Pons (tissue), 1 donor: ENCODE measurements at places on chromosomes 16 and 17.
A peak's percentile ranks its signal among the peaks of the same experiment; 100 is the strongest.

DNA sequence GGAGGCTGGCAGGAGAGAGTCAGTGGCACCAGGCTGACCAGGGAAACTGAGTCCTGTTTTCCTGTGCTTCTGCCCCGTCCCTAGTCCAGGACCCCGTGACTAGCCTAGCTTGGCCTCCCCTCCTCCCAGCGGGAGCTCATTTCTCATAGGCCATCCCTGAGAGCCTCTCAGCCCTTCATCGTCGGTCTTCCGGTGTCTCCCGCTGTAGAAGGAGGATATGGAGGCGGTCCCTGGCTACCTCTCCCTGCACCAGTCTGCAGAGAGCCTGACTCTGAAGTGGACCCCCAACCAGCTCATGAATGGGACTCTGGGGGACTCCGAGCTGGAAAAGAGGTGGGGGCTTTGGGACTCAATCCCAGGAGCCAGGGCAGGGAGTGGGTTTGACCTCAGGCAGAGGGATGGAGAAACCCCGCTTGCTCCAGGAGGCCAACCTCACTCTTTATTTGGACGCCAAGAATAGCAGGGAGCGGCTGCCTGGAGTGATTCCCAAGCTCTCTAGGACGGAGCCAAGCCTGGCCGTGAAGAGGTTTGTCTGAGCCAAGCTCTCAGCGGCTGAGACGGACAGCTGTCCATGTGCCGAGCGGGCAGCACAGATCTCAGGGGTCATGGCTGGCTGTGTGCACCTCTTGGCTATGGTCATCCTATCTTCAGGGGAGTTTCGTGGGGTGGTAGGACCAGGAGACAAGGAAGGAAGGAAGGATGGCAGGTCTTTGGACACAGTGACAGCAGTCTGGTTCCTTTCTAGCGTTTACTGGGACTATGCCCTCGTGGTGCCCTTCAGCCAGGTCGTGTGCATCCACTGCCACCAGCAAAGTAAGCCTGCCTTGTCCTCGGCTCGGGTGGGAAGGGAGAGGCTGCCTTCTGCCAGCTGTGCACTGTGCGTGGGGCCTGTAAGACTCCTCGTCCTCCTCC is 26.8 kb downstream of the SGSM2 start:
- no peak for DNase-seq

DNA sequence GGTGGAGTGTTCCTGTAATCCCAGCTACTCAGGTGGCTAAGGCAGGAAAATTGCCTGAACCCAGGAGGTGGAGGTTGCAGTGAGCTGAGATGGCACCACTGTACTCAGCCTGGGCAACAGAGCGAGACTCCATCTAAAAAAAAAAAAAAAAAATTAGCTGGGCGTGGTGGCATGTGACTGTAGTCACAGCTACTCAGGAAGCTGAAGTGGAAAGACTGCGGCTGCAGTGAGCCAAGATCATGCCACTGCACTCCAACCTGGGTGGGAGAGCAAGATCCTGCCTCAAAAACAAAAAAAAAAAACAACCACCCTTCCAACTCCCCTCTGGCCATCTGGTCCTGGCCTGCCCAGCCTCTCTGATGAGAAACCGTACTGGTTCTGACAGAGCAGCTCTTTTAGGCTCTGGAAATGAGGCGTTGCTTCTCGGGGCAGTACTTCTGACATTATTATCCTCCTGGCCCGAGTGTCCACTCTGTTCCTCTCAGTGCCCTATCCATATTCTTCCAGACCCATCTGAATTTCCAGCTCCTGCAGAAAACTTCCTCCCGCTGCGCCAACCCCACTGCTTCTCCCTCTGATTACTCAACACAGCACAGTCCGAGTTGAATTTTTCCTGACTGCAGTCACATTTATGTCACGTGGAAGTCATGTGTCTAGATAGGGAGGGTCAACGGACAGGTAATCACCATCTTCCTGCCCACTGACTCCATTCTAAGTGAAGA is 13.3 kb downstream of the GGA2 start:
- peak; percentile 19 for DNase-seq

DNA sequence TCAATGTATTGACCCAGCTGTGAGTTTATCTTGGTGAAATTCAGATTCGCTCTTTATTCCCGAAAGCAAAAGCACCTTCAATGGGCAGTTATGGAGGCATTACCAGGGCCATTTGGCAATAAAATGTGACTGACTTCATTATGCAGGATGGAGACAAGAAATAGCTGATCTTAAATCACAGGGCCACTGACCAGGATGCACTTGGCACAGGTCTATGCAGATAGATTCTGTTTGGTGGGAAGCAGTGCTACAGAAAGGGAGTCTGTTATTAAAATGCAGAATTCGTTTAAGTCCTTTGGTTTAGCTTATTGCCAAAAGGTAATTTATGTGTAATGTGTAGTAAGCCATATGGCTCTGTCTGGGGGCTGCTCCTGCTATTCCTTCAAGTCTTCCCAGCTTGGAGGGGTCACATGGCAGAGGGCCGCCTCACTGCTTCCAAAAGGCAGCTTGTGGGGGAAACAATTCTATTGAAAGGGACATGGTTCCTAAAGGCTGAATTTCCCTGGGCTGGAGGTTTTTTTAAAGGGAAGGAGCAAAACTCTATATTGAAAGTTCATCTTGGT is 239.8 kb downstream of the HS3ST4 start:
- no peak for DNase-seq

DNA sequence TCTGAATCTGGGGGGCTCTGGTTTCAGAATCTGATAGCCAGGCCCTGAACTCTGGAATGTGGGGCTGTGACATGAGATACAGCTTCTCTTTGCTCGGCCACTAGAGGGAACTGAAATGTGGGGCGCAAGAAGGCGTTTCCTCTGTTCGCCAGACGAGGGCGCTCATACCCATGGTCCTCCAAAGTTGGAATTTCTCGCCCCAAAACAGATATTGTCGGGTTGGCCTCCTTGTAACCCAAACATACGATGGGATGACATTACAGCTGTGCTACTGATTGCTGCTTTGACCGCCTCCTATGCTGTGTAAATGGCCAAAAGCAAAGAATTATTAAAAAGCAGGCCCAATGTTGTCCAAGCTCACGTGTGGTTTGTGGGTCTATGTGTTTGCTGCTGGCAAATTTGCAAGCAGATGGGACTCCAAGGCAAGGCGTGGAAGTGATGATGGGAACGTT is 13.1 kb upstream of the MSI2 start:
- DNase-seq: peak; percentile 59

DNA sequence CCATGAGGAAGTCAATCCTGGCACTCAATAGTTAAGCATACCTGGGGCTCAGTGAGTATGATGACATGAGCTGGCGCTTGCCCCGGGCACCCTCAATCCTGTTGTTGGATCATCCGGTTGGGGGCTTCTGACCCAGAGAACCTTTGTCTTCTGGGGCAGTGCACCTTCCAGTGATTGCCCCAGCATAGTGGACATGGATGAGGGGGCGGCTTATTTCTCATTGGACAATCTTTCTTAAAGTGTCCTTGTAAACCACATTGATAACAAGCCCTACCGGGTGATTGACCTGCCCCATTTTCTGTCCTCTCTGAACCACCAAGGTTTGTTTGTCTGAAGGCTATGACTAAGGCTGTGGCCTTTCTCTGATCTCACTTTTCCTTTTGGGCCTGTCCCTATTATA is 18.2 kb downstream of the IGSF6 start:
- no peak for DNase-seq

- no peak for DNase-seq
These were observed 256.7 kb downstream of the PARN start for GRCh38 chr16:14373406-14373805.

GRCh38 chr17:8159032-8159400 is 3.7 kb downstream of the VAMP2 start:
- DNase-seq: no peak

DNA sequence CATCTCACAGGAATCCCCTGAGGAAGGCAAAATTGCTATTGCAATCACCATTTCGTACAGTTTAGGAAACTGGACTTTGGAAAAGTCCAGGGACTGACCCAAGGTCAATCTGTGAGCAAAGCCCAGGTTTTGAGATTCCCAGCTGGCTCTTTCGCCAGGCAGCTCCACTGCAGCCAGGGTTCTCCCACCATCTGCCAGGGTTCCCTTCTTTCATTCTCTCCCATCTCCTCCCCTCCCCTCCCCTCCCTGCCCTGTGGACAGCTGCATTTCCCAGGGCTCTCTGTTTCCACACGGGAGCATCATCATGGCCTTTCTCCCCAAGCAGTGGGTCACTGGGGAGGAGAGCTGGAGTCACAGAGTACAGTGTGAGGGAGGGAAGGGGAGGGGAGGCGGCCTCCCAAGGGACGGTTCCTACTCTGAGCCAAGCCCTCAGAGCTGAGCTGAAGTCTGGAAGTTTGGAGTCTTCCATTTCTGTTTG is 11.9 kb upstream of the GSDMA start:
- DNase-seq: no peak

- DNase-seq: no peak
These were observed 17.2 kb upstream of the TMEM92 start for GRCh38 chr17:50256826-50257618.

DNA sequence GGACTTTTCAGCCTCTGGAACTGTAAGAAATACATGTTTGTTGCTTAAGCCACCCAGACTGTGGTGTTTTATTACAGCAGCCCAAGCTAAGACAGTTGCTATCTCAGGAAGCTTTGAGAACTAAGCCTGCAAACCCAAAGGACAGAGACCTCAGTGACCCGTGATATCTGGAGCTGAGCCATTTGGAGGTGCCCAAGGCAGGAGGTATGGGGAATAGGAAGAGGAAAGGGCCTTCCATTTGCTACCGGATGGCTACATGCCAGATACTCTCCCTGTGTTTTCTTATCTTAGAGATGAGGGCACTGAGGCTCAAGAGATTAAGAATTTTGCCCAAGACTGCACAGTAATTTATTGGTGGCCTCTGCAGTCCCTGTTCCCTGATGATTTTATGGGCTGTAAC is 622.1 kb upstream of the CDH5 start:
- no peak for DNase-seq

DNA sequence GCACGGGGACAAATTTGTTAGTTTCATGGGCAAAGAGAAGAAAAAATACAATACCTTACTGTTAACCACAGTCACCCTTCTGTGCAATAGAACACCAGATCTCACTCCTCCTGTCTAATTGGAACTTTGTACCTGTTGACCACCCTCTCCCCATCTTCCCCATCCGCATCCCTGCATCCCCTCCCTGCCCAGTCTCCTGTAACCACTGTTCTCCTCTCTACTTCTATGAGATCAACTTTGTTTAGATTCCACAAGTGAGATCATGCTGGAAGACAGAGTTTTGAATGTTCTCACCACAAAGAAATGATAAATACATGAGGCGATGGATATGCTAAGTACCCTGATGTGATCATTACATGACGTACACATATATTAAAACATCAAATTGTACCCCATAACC is 47.7 kb downstream of the CLEC16A start:
- no peak for DNase-seq

GRCh38 chr17:33118391-33119075 is 126.9 kb downstream of the SPACA3 start:
- no peak for DNase-seq

DNA sequence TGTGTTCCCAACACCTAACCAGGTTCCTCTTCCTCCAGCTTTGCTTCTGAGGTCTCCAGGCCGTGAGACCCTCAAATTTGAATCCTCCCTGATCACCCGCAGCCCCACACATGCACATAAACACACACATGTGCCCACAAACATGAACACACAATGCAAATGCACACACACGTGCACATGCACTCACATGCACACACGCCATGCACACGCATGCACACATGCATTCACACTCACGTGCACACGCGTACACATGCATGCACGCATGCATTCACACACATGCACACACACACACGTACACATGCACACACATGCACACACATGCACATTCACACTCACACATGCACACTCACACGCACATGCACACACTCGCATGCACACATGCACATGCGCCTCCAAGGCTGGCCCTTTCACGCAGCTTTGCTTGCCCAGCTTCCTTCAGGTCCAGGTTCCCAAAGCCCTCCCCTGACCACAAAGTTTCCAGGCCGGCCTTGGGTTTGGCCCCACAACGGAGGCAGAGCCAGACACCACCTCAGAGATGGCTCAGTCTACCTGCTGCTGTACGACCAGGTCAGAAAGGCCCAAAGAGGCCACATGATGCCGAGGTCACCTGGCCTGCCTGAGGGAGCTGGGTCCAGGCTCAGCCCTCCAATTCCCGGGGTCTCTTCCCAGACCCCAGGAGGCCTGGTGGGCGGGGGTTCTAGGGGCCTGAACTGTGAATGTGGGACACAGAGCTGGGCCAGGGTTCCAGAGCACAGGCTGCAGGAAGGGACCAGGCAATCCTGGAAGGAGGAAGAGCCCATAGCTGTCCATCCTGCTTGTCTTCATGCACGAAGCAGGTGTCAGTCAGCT is 39.5 kb upstream of the ENPP7 start:
- DNase-seq: no peak

DNA sequence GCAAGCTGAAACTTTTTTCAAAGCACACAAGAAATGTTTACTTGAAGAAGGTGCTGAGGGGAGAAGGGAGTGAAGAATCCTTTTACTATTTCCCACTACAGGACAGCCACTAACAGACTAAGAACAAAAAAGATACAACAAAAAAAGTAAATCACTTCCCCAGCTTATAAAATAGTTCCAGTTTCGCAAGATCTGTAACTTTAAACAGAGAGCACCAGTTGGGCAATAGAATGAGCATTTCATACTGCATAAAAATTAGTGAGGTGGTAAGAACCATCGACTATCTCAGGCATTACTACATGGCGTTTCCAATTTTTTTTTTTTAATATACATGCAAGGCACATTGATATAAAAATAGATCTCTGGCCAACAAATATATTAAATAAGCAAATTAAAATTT is 11.1 kb downstream of the CRYBA1 start:
- DNase-seq: no peak

- DNase-seq: no peak
These were observed 6.9 kb upstream of the ACTG1 start for GRCh38 chr17:81519284-81520020.
